ENCODE measurements at places on chromosomes 7 and 10. TPM values are rescaled to one million over a fixed set of nuclear protein-coding genes. Genes with fewer than 3 reads are reported as not detected.

DNA sequence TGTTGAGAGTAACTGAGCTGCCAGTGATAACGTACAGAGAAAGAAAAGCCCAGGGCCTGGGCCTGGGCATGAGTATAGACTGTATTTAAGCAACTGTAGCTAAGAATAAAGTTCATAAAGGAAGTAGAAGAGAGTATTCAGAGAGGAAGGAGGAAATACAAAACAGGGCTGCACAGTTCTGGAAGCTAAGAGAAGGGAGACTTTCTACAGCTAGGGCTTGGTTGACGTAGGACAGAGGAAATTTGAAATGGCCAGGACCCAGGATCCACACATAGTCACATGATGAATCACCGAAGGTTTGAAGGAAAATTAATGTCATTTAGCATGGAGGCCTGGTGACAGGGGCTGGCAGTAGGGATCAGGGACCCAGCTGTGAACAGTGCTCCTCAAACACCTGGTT, 66.7 kb downstream of the ARL4A start:
- DNase-seq: peak; percentile 56
- no peak overlapping the region for H3K27ac ChIP-seq
- no peaks in the 10 kb centered on the region for H3K36me3 ChIP-seq
- no peak overlapping the region for H3K4me3 ChIP-seq
- H3K4me1 ChIP-seq: peaks cover 5% of the 10 kb centered on the region
- H3K27me3 ChIP-seq: no peaks in the 10 kb centered on the region

DNA sequence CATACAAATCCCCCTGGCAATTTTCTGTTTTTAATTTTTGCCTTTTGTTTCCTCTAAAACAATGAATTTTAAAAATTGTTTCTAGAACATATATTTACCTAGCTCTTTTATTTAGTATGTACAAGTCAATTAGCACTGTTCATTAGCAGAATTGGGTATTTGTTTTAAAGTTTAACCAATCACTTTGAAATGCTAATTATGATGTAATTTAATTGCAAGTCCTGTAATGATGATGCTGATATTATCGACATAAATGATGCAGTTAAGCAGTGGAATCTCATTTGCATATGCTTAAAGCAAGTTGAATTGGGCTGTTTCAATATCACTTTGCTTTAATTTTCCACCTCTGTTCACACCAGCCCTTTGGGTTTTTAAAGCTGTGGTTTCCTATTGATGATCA, 2.7 kb downstream of the FOXP2 start:
- no peak overlapping the region for H3K27ac ChIP-seq
- H3K4me3 ChIP-seq: no peak overlapping the region
- no peaks in the 10 kb centered on the region for H3K27me3 ChIP-seq

GRCh38 chr7:16712916-16713315, 40.6 kb upstream of the TSPAN13 start:
- no peak overlapping the region for H3K4me3 ChIP-seq
- peak overlapping the region; percentile 75 for H3K27ac ChIP-seq
- no peaks in the 10 kb centered on the region for H3K36me3 ChIP-seq
- H3K4me1 ChIP-seq: peaks cover 30% of the 10 kb centered on the region

DNA sequence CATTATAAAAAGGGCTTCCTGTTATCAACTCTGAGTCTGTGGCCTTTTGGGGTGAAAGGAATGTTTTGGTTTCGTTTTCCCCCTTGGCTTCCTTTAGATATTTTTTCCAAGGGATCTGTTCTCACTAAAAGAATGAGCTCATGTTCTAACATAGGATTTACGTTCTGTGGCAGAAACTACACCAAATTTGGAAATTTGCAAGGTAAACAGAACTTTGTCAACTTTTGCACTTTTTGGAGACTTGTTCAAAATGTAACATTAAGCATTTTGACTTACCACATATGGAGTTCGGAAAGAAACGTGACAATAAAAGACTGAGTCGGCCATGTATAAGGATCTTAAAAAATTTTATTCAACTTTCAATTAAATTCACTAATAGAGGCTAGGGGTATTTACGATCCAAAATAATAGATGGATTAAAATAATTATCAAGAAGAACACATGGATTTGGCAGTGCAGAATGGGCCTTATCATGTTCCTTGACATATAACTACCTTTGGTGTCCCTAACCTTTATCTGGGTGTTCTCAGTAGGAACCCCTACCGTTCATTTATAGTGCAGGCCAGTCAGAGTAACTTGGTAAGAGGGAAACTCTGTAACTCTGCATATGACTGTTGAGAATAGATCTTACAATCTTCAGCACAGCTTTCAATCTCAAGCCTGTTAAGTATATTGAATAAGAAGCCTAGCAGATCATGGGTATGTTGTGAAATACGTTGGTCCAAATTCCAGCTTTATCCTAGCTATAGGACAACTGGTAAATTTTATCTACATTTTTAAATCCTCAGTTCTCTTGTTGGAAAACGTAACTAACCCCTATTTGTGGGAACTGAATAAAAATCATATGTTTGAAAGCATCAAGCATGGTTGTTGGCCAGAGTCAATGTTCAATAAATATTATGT, 11.8 kb downstream of the CPED1 start:
- no peaks in the 10 kb centered on the region for H3K27me3 ChIP-seq
- no peaks in the 10 kb centered on the region for H3K36me3 ChIP-seq
- peak overlapping the region; percentile 1 for H3K27ac ChIP-seq
- H3K4me1 ChIP-seq: peaks cover 9% of the 10 kb centered on the region
- DNase-seq: peak; percentile 45
- no peak overlapping the region for H3K4me3 ChIP-seq

- H3K27me3 ChIP-seq: no peaks in the 10 kb centered on the region
- no peak overlapping the region for H3K4me3 ChIP-seq
- H3K4me1 ChIP-seq: peaks cover 10% of the 10 kb centered on the region
- no peak overlapping the region for H3K27ac ChIP-seq
- DNase-seq: peak; percentile 79
Measured at GRCh38 chr7:14761510-14762296, 140.8 kb downstream of the DGKB start.

- no peak for DNase-seq
- H3K4me1 ChIP-seq: no peaks in the 10 kb centered on the region
- no peak overlapping the region for H3K4me3 ChIP-seq
- H3K36me3 ChIP-seq: no peaks in the 10 kb centered on the region
- no peak overlapping the region for H3K27ac ChIP-seq
Measured at GRCh38 chr7:12623885-12624498, 53.5 kb downstream of the SCIN start.

NXPH1 gene
- total RNA-seq: not detected

RBP3 gene
- not detected for total RNA-seq

LIPJ gene
- total RNA-seq: not detected

CRYGN gene
- not detected for total RNA-seq

MARVELD1 gene
- total RNA-seq: 79.2 TPM
